ENCODE measurements at places on chromosomes 1 and 21. TPM values are rescaled to one million over a fixed set of nuclear protein-coding genes. Genes with fewer than 3 reads are reported as not detected.

GRCh38 chr1:22462928-22463327 is 11.3 kb downstream of the ZBTB40 start:
- no peak overlapping the region for H3K4me3 ChIP-seq
- DNase-seq: no peak
- H3K27me3 ChIP-seq: no peaks in the 10 kb centered on the region
- peaks cover 46% of the 10 kb centered on the region for H3K4me1 ChIP-seq
- H3K27ac ChIP-seq: no peak overlapping the region

GRCh38 chr1:93021539-93022134 is 57.4 kb upstream of the MTF2 start:
- H3K36me3 ChIP-seq: no peaks in the 10 kb centered on the region
- H3K4me1 ChIP-seq: peaks cover 10% of the 10 kb centered on the region
- H3K27ac ChIP-seq: no peak overlapping the region
- H3K4me3 ChIP-seq: no peak overlapping the region

- no peak overlapping the region for H3K4me3 ChIP-seq
- no peaks in the 10 kb centered on the region for H3K36me3 ChIP-seq
- DNase-seq: no peak
- H3K27ac ChIP-seq: no peak overlapping the region
- H3K4me1 ChIP-seq: no peaks in the 10 kb centered on the region
- H3K27me3 ChIP-seq: no peaks in the 10 kb centered on the region
Measured at GRCh38 chr1:160411271-160412027, 11.1 kb downstream of the VANGL2 start.

DNA sequence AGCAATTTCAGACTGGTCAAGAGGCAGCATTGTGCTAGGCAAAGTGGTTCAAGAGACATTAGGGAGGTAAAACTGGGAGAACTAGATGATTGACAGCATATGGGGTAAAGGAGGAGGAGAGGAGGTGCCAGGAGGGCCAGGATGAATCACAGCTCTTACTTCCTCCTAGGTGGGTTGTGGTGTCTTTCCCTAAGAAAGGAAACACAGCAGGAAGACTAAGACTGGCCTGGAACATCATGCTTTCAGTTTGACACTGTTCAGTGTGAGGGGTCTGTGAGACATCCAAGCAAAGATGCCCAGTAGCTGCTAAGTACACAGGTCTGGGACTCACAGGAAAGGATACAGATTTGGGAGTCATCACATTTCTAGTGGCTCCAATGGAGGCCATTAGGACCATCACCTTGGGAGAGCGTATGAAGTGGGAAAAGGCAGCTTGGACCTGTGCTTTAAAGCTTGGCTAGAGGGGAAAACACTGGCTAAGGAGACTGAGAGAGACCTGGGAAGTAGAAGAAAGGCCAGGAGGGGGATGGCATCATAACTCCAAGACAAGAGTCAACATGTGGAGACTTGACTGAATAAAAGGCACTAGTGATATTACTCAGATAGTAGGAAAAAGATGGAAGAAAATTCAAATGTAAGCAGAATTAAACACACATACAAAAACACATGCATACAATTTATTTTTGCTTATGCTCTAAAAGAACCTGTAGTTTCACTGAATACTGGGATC is 17.3 kb downstream of the CD58 start:
- no peak overlapping the region for H3K4me3 ChIP-seq
- no peaks in the 10 kb centered on the region for H3K27me3 ChIP-seq
- peaks cover 78% of the 10 kb centered on the region for H3K4me1 ChIP-seq
- H3K27ac ChIP-seq: no peak overlapping the region
- no peak for DNase-seq
- no peaks in the 10 kb centered on the region for H3K36me3 ChIP-seq

DNA sequence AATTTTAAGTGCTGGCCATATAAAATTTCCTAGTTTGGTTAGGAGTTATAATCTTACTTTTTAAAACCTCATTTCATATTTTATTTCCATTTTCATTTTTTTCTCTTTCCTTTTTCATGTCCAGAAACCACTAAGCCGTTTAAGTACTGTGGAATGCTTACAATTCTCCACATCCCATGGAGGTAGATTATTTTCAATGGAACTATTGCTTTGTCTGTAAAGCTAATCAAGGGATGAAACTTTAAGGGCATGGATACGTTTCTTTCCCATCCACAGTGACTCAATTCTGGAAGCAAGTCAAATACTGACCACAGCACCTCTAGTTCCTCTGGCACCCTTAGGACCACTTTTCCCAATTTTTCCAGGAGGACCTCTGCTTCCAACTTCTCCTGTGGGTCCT is 139.1 kb upstream of the ZNHIT6 start:
- no peaks in the 10 kb centered on the region for H3K27me3 ChIP-seq
- H3K36me3 ChIP-seq: no peaks in the 10 kb centered on the region
- no peaks in the 10 kb centered on the region for H3K4me1 ChIP-seq
- no peak overlapping the region for H3K4me3 ChIP-seq

DNA sequence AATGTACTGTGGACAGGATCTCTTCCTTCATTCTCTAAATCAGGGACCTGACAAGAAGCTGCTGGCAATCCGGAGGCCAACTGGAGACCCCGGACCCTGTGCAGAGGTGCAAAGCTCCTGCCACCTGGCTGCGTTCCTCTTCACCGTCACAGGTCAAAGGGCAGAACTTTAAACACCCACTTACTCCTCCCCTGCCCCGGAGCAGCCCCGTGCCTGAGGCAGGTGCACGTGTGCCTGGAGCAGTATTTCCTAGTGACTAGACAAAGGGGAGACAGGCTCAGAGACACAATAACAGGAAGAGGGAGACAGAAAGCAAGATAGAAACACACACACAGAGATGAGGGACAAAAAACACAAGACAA is 6.6 kb upstream of the PIGC start:
- H3K27me3 ChIP-seq: no peaks in the 10 kb centered on the region
- peaks cover 26% of the 10 kb centered on the region for H3K4me1 ChIP-seq
- no peak overlapping the region for H3K4me3 ChIP-seq
- DNase-seq: no peak

GRCh38 chr1:33655496-33655895 is 183.1 kb downstream of the ZSCAN20 start:
- no peaks in the 10 kb centered on the region for H3K27me3 ChIP-seq
- H3K36me3 ChIP-seq: no peaks in the 10 kb centered on the region
- no peak overlapping the region for H3K4me3 ChIP-seq
- no peaks in the 10 kb centered on the region for H3K4me1 ChIP-seq
- no peak for DNase-seq
- no peak overlapping the region for H3K27ac ChIP-seq

CLDN17 gene
- not detected for total RNA-seq

FBXO2 gene
- total RNA-seq: 3.0 TPM

LGALS8 gene
- 143 TPM for total RNA-seq

MATN1 gene
- total RNA-seq: 0.72 TPM
